ENCODE measurements at places on chromosomes 2 and 18. TPM values are rescaled to one million over a fixed set of nuclear protein-coding genes. Genes with fewer than 3 reads are reported as not detected.

LIMS4 gene
- 0.44 TPM for total RNA-seq

TRIP12 gene
- total RNA-seq = 179 TPM

IL1R2 gene
- total RNA-seq = 1.9 TPM

FTCDNL1 gene
- total RNA-seq = 1.8 TPM

DNA sequence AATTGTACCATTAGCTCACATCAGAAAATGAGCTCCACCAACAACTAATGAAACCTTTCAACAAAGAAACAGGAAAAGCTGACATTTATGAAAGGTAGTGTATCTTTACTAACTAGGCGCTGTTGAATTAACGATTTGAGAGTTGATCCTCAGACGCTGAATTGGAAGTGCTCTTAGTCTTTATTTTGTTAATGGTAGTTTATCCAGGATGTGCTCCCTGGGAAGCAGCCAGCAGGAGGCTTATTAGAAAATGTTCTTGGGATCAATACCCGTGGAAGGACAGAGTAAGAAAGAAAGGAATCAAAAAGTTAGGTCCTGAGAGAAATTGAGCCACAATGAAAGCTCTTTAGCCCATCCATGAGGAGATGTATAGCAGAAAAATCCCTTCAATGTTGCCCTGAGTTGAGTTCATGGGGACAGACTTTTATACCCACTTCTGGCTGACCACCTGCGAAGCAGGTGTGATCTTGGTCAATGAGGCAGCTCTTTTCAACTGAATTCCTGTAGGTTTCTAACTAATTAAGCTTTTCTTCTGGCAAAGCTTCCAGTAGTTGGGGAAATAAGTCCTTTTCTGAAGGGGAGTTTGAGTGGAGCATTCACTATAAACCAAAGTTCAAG, 492.6 kb upstream of the REG3G start:
- DNase-seq = no peak
- H3K27ac ChIP-seq = no peak overlapping the region
- no peak overlapping the region for H3K4me3 ChIP-seq
- no peaks in the 10 kb centered on the region for H3K36me3 ChIP-seq
- H3K4me1 ChIP-seq = no peaks in the 10 kb centered on the region

DNA sequence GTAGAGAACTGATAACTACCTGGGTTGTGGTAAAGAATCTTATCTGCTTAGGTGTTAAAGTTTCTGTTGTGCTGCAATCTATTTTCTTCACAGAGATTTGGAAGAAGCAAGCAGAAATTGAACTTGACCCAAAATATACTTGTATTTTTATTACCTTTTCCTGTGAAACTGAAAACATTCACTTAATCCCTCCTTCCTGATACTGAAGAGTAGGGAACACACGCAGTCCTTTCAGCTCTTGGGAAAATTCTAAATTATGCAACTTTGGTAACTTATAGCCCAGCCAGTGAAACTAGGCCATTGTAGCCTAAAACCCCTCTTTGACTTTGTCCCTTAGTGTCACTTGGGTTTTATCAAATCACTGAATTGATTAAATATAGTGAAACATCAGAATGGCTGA, 128.4 kb upstream of the MEIS1 start:
- no peaks in the 10 kb centered on the region for H3K36me3 ChIP-seq
- no peak overlapping the region for H3K4me3 ChIP-seq
- no peak for DNase-seq
- H3K27ac ChIP-seq = no peak overlapping the region
- no peaks in the 10 kb centered on the region for H3K27me3 ChIP-seq
- no peaks in the 10 kb centered on the region for H3K4me1 ChIP-seq

DNA sequence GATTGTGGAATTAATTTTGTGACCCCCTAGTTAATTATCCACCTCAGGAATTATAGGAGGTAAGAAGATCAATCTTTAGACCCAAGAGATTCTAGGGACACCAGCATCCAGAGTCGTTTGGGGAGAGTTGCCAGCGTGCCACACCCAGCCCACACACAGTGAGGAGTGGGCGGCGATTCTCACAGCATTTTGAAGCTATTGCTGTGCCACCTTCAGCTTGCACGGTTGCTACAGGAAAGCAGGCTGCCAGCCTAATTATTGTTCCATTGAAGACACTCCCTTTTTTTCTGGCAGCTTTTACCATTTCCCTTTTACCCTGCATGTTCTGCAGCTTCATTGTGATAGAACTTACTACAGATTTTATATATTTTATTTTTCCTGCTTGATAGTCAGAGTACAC, 13.1 kb upstream of the MYL12A start:
- no peak overlapping the region for H3K27ac ChIP-seq
- no peak overlapping the region for H3K4me3 ChIP-seq
- H3K4me1 ChIP-seq = peaks cover 7% of the 10 kb centered on the region
- H3K27me3 ChIP-seq = no peaks in the 10 kb centered on the region
- DNase-seq = no peak
- H3K36me3 ChIP-seq = peaks cover 2% of the 10 kb centered on the region

GRCh38 chr2:202278944-202279343, 13.4 kb downstream of the NOP58 start:
- no peak for DNase-seq
- H3K4me1 ChIP-seq = peaks cover 17% of the 10 kb centered on the region
- H3K27ac ChIP-seq = peak overlapping the region; percentile 79
- H3K27me3 ChIP-seq = no peaks in the 10 kb centered on the region

- H3K27ac ChIP-seq = no peak overlapping the region
- H3K4me3 ChIP-seq = no peak overlapping the region
- H3K4me1 ChIP-seq = no peaks in the 10 kb centered on the region
- H3K27me3 ChIP-seq = no peaks in the 10 kb centered on the region
Observed at GRCh38 chr18:33653231-33653630, 75.2 kb downstream of the ASXL3 start.
